Activated T-cell treated with anti-CD3 and anti-CD28 coated beads, Interleukin-2, amount 50 U/mL, for 1 hour (primary cell): ENCODE measurements at places on chromosomes 2 and 18.

- no peak for DNase-seq
Measured at GRCh38 chr2:33104052-33104623, 157.4 kb downstream of the LTBP1 start.

- DNase-seq, result no peak
Measured at GRCh38 chr2:186456941-186457340, 29.1 kb upstream of the ZC3H15 start.

DNA sequence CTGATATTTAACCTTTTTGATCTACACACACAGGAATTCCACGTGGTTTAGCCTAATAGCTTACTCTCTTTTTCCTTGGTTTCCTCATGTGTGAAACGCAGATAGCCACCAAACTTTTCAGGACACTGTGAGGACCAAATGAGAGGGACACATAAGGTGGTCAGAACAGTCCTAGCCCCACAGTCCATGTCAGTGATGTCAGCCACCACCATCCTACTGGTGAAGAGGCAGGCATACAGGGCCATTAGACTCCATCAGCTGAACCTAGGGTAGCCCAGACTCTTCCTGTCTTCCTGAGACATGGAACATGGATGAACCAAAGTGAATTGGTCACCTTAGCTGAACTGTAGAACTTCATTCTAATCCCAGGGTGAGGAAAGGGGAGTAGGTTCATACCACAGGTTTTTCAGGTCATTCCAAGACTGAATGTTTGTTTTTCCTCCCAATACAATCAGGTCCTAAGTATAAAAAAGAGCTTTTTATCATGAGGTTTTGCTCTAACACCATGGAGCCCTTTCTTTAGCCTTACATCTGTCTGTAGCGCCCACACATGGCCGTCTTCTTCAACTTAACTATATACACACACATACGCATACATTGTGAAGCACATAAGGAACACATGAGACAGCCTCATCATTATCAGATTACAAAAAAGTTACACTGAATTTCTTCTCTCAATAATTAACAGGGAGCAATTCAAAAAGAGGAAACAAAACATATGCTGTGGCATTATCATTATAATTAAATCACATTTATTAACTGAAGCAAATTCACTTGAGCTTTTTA, 18.5 kb upstream of the NFE2L2 start:
- DNase-seq, result no peak

DNA sequence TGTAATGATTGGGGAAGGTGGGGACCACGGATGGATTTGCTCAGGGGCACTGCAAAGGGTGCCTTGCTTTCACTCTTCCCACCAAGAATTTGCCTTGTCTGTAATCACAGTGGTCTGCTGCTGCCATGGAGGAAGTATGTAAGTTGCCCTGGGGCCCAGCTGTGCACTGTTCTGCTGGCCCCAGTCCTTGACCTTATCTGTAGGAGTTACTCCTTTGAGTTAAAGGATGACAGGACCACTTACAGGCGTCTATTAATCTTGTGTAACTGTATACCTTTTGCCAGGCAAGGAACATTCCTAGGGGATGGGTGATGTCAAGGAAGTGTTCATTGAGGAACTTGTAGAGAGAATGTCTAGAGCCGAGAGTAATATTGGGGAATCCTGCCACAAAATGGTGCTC, 212.8 kb upstream of the LRRTM1 start:
- DNase-seq, result no peak

DNA sequence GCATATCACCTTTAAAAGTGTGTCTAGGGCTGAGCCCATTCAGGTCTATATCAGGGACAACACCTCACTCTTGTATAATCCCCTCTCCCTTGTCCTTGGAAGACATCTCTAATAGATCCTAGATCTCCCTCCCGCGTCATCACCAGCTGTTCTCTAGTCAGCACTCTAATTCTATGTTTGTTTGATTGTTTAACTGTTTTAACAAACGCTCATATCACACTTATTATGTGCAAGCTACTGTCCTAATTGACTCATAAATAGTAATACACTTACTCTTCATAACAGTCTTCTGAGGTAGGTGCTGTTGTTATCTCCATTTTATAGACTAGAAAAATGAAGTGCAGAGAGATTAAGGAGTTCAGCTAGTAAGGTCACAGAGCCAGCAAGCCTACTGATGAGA, 1.6 kb upstream of the ERMN start:
- DNase-seq, result no peak

DNA sequence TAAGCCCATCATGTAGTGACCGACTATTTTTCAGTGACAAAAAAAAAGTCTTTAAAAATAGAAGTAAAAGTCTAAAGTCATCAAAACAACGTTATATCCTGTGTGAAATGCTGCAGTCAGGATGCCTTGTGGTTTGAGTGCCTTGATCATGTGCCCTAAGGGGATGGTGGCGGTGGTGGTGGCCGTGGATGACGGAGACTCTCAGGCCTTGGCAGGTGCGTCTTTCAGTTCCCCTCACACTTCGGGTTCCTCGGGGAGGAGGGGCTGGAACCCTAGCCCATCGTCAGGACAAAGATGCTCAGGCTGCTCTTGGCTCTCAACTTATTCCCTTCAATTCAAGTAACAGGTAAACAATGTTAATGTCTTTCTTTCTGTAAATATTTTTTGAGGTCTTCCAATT, at the start of gene CD28:
Gene CD28 (plus strand): TSS at position 237 of the 400 bp plus-strand sequence. CDS start 58 bp downstream, at position 295.
- DNase-seq, result peak; percentile 80

GRCh38 chr2:29066997-29067605, 7.2 kb downstream of the PCARE start:
- no peak for DNase-seq

DNA sequence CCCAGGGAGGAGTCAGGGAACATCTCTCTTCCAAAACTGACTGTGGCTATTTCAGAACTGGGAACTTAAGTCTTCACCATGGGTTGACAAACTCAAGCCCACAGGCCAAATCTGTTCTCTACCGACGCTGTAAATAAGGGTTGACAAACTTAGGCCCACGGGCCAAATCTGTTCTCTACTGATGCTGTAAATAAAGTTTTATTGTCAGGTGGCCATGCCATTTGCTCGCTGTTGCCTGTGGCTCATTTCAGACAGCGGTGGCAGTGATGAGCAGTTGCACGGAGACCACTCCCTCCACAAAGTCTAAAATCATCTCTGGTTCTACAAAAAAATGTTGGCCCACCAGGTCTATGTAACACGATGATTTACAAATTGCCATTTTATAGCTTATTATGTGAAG, 160.9 kb downstream of the MYT1L start:
- DNase-seq, result no peak

DNA sequence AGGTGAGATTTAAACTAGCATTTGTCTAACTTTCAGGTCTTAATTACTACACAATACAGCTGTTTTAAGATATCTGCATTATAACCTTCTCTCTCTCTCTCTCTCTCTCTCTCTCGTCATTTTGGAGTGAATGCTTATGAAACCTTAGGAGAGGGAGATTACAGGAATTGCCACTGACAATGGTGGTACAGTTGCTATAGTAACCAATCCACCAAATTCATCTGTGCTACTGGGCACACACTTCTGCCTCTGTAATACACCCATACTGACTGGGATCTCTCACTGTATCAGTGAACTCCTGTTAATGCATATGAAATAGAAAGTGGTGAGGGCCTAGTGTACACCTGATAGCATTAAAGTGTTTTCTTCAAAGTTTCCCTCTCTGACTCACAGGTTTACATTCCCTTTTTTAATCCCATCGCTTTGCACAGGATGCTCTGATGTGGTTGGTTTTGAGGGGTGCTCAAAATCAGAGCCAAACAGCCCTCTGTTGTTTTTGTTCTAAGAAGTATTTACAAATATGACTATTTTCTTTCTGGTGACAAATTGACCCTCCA, 13.1 kb downstream of the KLHL14 start:
- no peak for DNase-seq

GRCh38 chr2:238720232-238720672, 127.6 kb upstream of the TWIST2 start:
- peak; percentile 29 for DNase-seq

DNA sequence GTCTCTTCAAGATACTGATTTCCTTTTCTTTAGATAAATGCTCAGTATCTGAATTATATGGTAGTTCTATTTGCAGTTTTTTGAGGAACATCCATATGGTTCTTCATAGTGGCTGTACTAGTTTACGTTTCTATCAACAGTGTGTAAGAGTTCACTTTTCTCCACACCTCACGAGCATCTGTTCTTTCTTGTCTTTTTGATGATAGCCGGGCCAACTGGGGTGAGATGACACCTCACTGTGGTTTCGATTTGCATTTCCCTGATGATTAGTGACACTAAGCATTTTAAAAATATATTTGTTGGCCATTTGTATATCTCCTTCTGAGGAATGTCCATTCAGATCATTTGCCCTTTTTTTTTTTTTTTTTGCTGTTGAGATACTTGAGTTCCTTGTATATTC, 458.8 kb downstream of the SETBP1 start:
- no peak for DNase-seq

DNA sequence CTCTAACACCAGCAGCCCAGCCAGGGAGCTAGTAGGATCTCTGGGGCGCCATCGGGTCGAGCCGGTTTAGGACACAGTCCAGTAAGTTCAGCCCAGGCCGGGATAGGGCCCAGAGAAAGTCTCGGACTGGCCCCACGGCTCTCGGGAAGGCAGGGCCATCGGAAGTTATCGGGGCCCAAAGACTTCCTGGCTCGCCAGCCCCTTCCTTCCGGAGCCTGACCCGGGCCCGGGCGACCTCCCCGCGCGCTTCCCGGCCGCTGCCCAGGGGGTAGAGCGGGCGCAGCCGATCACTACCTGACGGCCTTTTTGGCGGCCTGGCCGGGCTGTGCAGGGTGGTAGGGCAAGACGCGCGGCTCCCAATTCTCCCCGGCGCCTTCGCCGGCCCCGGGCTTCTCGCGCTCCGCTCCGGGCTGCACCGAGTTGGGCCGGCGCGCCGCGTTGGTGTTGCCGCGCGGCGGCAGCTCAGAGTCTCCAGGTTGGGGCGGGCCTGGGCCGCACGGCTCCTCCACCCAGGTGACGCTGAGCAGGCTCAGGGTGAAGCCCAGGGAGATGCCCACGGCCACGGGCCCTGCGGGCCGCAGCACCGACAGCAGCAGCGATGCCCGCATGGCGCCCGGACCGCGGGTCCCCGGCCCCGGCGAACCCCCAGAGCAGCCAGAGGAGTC, 546 bp downstream of the CHPF start:
- no peak for DNase-seq

GRCh38 chr2:241003830-241004564, 5.6 kb downstream of the SNED1 start:
- peak; percentile 15 for DNase-seq

DNA sequence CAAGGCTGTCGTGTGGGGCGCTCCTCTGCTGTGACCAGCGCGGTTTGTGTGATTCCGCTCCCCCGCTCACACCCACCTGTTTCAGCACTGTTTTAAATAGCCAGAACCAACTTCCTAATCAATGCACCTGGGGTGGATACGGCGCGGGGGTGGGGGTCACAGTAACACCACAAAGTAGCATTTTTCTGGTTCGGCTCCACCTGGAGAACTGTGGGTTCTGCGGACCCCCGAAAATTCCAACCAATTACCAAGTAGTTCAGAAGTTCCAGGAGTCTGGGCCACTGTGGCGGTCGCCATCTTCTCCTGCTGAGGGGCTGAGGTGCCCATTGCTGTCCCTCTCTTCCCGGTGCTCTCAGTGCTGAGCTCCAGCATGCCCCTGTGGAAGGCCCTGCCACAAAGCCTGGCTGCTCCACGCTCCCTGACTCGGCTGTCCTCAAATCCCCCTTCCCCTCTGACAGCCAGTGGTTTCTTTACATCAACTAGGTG, 79.4 kb downstream of the GFPT1 start:
- no peak for DNase-seq

DNA sequence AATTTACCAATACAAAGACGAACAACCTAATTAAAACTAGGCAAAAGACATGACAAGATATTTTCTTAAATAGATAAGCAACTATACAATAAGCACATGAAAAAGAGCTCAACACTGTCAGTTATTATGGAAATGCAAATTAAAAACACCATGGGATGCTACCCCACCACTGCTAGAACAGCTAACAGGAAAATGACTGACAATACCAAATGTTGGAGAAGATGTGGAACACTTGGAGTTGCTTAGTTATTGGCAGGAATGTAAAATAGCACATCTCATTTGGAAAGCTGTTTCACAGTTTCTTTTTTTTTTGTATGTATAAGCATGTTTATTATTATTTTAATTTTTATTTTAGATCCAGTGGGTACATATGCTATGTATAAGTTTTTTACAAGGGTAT, 84.4 kb downstream of the CYRIA start:
- DNase-seq, result no peak

DNA sequence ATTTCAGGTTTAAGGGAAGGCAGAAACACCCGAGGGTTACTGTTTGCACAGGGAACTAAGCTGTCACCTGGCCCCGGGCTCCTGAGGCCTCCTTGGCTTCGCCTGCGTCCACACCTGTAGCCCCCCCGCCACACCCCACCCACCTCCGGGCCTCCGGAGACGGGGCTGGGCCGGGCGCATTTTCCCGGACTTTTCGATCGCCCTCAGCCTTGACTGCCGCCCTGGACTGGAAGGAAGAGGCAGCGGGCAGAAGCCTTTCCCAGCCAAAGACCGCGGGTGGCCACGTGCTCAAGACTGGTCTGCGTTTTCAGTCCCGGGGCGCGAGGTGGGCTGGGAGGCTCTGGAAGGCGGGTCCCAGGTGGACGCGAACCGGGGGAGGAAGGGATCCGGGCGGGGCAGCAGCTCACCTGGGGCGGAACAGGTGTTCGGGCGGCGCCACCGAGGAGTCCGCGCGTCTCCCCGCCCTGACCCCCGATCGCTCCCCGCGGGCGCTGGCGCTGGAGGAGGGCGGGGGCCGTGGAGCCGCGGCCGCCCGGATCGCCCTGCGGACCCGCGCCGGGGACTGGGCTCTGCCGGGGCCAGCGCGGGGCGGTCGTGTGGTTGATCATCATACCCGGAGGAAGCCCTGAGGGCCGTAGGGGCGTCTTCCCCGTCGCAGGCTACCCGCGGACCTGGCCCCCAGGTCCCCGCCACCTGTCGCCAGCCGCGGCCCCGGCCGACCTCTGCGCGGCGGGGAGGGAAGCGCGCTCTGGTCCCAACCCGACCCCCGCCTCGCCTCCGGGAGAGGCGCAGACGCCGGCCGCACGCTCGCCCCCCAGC, 3.2 kb downstream of the ID2 start:
- DNase-seq, result peak; percentile 59

GRCh38 chr18:25282896-25283703, 68.9 kb downstream of the ZNF521 start:
- no peak for DNase-seq

DNA sequence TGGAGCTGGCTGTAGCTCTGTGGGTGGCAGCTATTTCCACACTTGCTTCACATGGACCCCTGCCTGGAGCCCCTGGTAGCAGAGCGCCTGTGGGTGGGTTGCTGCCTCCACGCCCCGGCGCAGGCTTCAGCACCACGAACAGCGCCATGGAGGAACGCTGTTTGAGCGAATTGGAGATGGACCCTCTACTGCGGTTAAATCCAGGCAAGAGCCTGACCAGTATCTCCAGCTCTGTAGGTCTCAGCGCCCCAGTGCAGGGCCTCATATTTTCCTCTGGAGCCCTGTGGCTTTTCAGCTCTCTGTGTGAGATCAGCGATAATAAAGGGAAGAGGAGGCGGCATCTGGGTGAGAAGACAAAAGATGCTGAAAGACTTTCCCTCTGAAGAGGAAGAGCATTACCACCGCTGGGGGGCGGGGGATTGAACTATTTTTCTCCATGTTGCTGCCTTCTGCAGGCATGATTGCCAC, 12.0 kb downstream of the ONECUT2 start:
- no peak for DNase-seq

GRCh38 chr2:16006537-16007166, 66.3 kb downstream of the MYCN start:
- no peak for DNase-seq
